Activated naive CD4-positive, alpha-beta T cell treated with anti-CD3 and anti-CD28 coated beads for 36 hours (primary cell): ENCODE measurements at places on chromosomes 1 and 21.
A peak's percentile ranks its signal among the peaks of the same experiment; 100 is the strongest.

DNA sequence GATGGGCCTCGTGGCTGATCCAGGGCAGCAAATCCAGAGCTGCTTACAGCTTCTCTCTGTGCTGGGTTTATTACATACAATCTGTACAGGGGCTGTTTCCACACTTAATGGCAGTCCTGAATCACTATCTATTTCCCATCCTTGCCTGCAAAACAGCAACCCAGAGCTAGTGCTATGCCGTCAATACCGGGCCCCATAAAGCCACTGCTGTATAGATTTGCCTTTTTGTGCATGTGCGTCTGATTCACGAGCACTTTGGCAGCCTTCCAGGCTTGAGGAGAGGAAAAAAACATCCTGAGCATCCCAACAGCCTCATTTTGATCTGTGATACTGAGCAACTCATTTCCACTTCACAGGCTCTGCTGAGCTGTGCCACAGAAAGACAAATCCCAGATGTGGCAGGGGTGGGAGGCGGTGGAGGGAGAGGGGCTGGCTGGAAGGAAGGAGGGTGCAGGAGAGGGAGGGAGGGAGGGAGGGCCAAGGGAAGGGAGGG, 65.2 kb upstream of the TARBP1 start:
- H3K4me3 ChIP-seq = no peak overlapping the region
- no peaks in the 10 kb centered on the region for H3K36me3 ChIP-seq
- no peaks in the 10 kb centered on the region for H3K27me3 ChIP-seq
- peak; percentile 89 for DNase-seq
- H3K4me1 ChIP-seq = peaks cover 19% of the 10 kb centered on the region

DNA sequence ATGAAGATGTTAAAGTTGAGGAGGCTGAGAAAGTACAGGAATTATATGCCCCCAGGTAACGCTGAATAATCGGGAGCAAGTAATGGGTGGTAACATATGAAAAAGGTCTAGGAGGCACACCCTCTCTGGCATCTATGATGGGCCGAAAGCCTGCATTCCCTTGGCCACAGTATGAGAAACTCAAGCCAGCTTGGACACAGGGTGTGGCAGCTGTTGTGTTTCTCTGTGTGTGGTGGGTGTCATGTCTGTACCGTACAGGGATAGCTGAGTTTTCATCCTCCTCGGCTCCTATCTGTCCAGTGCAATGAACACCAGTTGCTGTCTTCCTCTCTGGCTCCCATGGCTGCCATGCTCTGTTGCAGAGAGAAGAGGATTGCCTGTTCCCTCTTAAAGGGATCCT, 32.9 kb downstream of the NBPF3 start:
- no peak overlapping the region for H3K4me3 ChIP-seq
- no peaks in the 10 kb centered on the region for H3K4me1 ChIP-seq
- H3K36me3 ChIP-seq = peaks cover 12% of the 10 kb centered on the region
- no peaks in the 10 kb centered on the region for H3K27me3 ChIP-seq

DNA sequence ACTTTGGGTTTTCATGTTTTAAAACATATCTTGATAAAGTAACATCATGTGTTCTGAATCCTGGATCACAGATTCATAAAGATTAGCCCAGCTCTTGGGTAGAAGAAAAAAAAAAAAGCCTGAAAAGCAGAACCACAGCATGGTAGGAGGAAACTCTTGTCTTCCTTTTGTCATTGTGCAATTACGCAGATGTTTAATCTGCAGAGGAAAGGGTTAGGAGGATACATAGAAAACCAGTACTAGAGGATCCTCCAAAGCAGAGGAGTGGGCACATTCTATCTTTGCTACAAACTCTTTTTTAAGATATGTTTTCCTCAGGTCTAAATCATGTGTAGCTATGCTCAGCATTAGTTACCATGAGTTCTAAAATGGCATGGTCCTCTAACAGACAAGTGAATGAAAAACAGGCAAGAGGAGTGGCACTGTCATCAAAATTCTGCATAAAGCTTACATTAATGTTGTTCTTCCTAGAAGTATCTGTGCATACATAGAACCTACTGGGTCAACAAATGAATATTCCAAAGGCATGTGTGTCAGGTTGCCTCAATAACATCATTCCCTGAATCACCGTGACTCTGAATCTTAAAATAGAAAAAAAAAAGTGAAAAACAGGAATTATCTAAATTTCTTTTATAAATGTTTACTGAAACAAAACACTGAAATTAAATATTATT, 107.0 kb downstream of the NME7 start:
- H3K4me3 ChIP-seq = no peak overlapping the region
- no peaks in the 10 kb centered on the region for H3K27me3 ChIP-seq
- DNase-seq = no peak
- peaks cover 33% of the 10 kb centered on the region for H3K36me3 ChIP-seq
- H3K4me1 ChIP-seq = no peaks in the 10 kb centered on the region
- H3K27ac ChIP-seq = no peak overlapping the region

GRCh38 chr1:10714337-10715114, 81.9 kb downstream of the CASZ1 start:
- H3K4me1 ChIP-seq = no peaks in the 10 kb centered on the region
- peaks cover 1% of the 10 kb centered on the region for H3K27me3 ChIP-seq
- DNase-seq = no peak

GRCh38 chr21:10273196-10273595, 248.2 kb upstream of the TPTE start:
- H3K27ac ChIP-seq = no peak overlapping the region
- no peaks in the 10 kb centered on the region for H3K27me3 ChIP-seq
- DNase-seq = no peak
- no peak overlapping the region for H3K4me3 ChIP-seq

DNA sequence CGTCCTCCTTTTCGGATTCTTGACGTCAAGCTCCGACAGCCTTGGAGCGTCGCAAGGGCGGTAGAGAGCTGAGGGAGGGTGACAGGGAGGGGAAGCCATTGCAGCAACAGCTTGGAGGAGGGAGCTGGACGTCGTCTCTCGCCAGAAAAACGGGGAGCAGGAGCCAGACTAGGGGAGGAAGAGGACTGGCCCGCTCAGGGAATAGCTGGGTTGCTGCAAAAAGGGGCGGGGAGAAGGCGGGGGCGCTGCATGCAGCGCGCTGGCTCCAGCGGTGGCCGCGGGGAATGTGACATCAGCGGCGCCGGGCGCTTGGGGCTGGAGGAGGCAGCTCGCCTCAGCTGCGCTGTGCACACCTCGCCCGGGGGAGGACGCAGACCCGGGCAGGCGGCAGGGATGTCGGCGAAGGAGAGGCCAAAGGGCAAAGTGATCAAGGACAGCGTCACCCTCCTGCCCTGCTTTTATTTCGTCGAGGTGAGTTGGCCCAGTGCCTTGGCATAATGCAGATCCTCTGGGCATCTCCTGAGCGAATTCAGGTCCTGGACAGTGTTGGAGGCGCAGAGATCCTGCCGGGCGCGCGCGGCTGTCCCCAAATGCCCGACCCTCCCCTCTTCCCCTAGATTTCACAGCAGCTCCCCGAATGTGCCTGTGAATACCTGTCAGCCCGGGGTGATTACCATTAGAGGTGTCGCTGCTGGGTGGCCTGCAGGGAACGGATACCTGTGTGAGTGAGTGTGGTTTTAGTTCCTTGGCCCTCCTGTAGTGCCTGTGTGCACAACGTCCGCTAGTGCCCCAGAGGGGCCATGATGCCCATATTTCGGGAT, at the start of gene PLPPR4:
Gene PLPPR4, plus strand, starts transcription at position 292 of the 821 bp plus-strand sequence. Its CDS starts 102 bp downstream, at position 394.
- H3K36me3 ChIP-seq = no peaks in the 10 kb centered on the region
- H3K4me1 ChIP-seq = peaks cover 8% of the 10 kb centered on the region
- peaks cover 44% of the 10 kb centered on the region for H3K27me3 ChIP-seq
- H3K4me3 ChIP-seq = peak within 1 kb of the TSS; percentile 11
- peak; percentile 17 for DNase-seq

- H3K36me3 ChIP-seq = no peaks in the 10 kb centered on the region
- H3K27me3 ChIP-seq = peaks cover 11% of the 10 kb centered on the region
Measured at GRCh38 chr1:229388897-229389580, 44.9 kb downstream of the ACTA1 start.

DNA sequence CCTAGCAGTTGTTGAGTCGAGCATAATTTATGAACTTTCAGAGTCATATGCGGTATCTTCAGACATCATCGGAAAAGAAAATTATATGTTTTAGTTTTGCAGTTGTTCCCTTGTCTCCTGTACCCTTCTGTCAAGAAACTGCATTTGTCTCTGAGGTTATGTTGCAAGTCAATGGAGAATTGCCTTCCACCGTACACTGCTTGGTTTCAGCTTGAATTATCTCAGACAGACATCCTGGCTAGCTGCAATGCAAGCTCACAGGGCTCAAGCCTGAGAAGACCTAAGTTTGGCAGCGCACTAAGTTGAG, 156.0 kb downstream of the NFIA start:
- H3K4me1 ChIP-seq = no peaks in the 10 kb centered on the region
- no peak for DNase-seq
- peaks cover 2% of the 10 kb centered on the region for H3K27me3 ChIP-seq
- no peak overlapping the region for H3K4me3 ChIP-seq

DNA sequence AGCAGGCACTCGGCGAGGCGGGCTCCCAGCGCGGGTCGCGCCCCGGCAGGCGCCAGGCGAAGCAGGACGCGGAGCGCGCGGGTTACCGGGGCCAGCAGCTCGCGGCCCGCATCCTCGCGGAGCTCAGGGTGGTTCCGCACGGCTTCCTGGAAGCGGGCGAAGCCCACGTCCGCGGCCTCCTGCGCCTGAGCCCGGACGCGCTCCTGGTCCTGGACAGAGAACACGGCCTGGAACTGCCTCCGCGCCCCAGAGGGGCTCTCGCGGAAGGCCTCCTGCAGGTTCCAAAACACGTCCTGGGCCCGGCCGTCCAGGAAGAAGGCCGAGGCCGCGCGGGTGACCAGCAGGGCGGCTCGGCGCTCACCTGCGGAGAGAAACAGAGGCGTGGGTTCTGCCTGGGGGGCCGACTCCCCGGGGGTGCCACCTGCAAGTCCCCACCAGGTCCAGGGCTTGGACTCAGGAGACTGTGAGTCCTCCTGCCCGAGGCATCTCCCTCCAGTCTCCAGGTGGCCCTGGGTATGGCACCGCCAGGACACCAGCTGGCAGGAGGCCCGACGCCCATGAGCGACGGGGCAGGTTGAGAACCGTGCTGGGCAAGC, 11.4 kb downstream of the TTC34 start:
- no peaks in the 10 kb centered on the region for H3K4me1 ChIP-seq
- peaks cover 8% of the 10 kb centered on the region for H3K36me3 ChIP-seq
- H3K27ac ChIP-seq = no peak overlapping the region
- DNase-seq = peak; percentile 1
- H3K4me3 ChIP-seq = no peak overlapping the region

- H3K36me3 ChIP-seq = no peaks in the 10 kb centered on the region
- no peaks in the 10 kb centered on the region for H3K27me3 ChIP-seq
Measured at GRCh38 chr1:204092632-204093420, 19.9 kb downstream of the SOX13 start.

DNA sequence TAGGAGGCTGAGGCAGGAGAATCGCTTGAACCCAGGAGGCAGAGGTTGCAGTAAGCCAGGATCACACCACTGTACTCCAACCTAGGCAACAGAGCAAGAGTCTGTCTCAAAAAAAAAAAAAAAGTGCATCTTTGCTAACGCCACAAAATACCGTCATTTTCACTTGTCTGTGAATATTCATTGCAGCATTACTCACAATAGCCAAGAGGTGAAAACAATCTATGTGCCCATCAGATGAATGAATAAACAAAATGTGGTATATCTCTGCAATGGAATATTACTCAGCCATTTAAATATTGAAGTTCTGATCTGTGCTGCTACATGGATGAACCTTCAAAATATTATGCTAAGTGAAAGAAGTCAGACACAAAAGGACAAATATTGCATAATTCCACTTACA, 7.9 kb upstream of the TIAM1 start:
- no peak for DNase-seq
- no peaks in the 10 kb centered on the region for H3K36me3 ChIP-seq
- H3K4me3 ChIP-seq = no peak overlapping the region

DNA sequence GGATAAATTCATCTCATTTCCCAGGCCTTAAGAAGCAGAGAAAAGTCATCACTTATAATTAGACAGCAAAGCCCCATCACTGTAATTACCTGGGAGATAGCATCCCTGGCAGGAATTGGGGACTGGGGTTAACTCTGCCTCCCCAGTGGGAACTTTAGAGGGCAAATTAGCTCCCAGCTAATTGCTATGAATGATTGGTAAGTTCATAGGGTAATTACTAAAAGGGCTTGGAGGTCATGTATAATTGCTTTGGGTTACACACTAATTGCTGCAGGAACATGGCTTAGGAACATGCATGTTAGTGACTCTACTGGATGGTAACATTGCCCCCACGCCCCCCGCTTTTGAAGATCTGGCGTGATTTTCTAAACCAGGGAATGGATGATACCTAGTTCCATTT, 64.8 kb downstream of the UBE2T start:
- H3K4me3 ChIP-seq = no peak overlapping the region
- DNase-seq = no peak
- no peak overlapping the region for H3K27ac ChIP-seq

GRCh38 chr1:6935361-6935883, 150.2 kb downstream of the CAMTA1 start:
- no peaks in the 10 kb centered on the region for H3K36me3 ChIP-seq
- no peak overlapping the region for H3K27ac ChIP-seq
- DNase-seq = no peak
- H3K4me3 ChIP-seq = no peak overlapping the region

DNA sequence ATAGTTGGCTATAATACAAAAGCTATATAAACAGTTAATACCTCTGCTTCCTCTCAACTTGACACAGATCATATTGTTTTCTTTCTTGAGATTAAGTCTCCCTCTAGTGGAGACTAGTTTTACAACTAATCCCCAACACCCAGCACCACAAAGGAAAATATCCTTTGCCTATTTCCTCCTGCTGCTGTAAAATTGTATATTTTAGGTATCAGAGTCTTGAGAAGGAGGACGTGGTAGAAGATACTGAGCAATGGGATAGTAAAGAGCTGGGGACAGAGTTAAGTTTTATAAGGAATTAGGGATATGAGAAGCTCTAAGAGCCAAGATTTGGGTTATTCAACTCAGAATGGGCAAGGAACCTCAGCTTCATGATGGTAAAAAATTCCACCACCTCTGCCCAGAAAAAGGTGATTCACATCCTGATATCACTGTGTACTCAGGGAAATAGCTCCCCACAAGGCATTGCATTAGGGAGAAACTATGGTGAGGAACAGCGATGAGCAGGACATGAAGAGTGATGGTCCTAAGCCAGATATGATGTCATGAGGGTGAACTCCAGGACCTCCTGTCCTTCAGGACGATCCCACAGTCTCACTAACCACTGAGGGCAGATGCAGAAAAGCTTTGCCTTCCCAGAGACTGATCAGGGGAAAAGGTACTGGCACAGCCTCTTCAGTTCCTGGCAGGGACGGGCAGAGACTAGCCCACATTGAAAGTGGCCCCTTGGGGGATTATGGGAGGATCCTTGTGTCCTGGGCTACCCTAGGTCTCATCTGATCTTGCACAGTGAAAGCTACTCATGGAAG, 14.7 kb upstream of the CFAP126 start:
- no peaks in the 10 kb centered on the region for H3K27me3 ChIP-seq
- no peak for DNase-seq
- peaks cover 18% of the 10 kb centered on the region for H3K4me1 ChIP-seq
- H3K36me3 ChIP-seq = peaks cover 5% of the 10 kb centered on the region

GRCh38 chr1:11472741-11473140, 6.2 kb upstream of the DISP3 start:
- H3K4me3 ChIP-seq = no peak overlapping the region
- no peaks in the 10 kb centered on the region for H3K36me3 ChIP-seq
- H3K27me3 ChIP-seq = peaks cover 5% of the 10 kb centered on the region
- H3K4me1 ChIP-seq = no peaks in the 10 kb centered on the region
- no peak for DNase-seq
